B cell (primary cell): ENCODE measurements at places on chromosomes 2 and 18.
A peak's percentile ranks its signal among the peaks of the same experiment; 100 is the strongest.

DNA sequence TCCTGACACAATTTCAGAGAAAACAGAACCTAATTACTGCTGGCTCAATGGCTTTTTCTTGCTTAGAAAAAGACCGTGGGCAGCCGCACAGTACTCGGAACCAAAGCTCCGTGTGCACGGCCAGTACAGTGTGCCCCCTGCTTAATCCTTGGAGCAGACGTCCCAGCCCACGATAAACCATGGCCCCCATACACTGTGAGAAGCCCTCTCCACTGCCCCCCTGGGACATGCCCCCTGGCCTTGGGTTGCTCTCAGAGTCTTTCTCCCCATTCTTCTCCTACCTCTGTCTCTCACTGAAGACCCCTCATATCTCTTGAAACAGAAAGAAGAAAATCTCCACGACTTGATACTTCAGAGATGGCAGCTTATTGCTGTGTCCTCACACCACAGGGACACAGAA, 44.0 kb downstream of the CYP26B1 start:
- no peak for DNase-seq

DNA sequence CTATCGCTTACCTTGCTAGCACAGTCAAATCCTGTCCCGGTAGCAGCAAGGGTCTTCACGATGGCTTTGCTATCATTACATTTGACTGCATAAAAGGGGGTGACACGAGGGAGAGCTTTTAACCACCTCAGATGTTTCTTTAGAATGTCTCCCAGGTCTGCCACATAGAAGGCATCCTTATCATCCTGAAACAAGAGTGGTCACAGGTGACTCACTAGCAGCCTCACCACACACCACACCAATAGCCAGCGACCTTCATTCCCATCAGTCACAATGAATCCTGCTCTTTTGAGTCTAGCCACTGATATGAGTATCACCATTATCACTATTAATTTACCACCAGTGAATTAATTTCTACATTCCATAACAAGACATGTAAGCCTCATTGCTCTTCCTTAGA, 3.7 kb downstream of the ODC1 start:
- DNase-seq: no peak

DNA sequence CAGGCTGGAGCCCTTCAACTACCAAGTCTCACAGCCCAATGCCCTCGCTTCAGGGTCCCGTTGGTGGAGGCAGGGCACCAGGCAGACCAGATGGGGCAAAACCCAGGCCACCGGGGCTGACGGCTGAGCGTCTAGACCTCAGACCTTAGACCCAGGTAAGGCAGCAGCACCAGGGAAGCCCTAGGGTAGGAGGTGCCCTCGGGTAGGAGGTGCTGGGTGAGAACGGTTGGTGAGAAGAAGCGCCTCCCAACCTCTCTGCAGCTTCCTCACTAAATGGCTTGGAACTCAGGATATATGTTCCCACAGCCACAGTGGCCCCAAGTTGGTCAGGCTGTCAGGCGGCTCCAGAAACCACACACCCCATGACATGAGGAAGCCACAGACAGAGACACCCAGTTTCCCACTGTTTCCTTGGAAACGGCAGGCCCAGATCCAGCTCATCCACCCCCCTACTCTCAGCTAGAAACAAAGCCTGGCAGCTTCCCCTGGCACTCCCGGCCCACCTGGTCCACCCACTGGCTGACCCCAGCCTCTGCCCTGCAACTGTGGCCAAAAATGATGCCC, 13.1 kb upstream of the MLPH start:
- DNase-seq: no peak

DNA sequence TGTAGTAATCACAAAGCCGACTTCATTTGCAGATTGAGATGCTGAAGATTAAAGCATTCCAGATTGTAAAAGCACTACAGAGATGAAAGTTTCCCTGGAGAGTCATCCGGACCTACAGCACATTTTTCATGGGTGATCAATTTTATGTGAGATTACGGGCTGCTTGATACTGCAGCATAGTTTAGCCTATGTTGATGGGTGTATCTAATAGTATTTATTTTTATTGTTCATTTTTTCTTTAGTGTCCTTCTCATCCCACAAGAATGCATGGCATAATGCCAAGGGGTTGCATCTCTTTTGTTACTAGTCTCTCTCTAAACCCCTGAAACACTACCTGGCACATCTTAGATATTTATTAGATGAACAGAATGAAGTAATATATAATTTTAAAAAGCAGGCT, 240.4 kb downstream of the MBD2 start:
- DNase-seq: no peak

DNA sequence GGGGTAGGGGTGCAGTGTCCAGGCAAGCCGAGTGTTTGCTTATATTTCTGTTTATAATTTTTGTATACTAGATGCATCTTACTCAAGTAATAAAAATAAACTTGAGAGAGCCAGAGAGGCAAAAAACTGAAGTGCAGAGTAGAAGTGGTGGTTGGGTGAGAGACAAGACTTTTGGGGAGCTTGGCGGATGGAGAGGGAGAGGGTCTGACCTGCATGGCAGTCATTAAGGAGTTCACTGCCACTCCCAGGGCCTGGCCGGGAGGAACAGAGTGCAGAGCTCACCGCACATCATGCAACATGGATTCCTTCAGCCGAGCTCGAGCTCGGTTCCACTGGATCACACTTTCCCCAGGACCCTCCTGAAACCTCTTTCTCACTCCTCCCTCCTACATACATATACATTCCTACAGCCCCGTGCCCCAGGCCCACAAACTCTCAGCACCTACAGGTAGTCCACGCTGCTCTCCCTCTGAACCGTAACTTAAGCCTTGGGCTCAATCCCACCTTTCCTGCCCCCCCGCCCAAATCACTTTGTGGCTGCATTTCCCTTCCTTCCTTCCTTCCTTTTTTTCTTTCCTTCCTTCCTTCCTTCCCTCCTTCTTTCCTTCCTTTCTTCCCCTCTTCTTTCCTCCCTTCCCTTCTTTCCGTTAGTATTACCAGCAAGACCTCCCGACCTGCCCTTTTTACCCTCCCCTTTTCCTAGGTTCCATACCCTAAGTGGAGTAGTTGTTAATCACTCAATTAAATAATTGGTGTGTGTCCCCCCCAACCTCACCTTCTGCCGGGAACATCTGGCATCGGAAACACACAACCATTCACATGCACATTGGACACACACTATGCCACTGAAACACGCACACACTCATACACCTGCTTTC, 37.1 kb upstream of the ATP6V1B1 start:
- peak; percentile 16 for DNase-seq

DNA sequence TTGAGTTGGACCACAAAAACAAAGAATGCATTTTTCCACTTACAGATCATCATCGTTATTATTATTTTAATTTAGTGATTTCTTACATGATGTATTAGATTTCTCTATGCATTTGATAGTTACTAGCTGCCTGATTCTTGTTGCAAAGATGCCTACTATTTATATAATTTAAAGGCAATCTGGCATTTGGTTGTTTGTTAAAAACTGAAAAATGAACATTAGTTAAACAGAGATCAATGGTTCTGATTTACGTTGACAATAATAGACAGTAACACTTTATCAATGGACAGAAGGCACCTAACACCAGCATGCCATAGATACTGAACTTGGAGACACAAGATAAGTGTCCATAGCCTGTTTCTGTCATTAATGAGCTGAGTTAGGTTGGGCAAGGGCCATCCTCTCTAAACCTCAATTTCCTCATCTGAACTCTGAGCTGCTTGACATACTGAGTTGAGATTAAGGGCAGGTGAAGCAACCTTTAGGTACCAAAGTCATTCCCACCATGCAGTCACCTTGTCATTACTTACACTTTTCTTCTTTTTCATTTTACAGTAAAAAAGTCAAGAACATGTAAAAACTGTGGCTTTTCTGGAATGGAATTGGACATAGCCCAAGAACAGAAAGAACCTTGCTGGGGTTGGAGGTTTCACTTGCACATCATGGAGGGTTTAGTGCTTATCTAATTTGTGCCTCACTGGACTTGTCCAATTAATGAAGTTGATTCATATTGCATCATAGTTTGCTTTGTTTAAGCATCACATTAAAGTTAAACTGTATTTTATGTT, 3.1 kb downstream of the CCL20 start:
- no peak for DNase-seq

DNA sequence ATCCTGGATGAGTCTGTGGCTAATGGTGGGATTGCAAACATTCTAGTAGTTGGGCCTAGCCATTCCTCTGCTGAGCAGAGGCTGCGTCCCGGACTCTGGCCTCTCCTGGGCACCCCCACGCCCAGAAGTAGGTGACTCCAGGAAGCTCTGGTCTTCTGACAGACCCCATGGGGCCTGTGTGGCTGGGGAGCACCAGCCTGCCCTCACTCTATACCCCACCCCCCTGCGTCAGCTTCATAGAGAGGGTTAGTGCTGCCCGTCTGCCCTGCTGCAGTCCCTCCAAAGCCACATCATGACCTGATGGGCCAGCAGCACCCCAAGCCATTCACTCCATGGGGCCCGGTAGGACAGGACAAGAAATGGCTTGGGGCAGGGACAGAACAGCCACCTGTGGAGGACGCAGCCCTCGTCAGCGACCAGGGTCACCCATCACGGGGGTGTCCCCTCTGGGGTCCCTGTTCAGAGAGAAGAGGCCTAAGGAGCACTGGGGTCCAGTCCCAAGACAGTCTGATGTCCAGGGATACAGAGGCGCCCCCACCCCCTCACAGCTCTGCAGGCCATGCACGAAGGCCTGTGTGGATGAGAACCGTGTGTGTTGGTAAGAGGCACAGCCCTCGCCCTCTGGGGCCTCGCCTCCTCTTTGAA, 238.3 kb downstream of the ATAD2B start:
- no peak for DNase-seq

- DNase-seq: no peak
These were observed 4.1 kb downstream of the BCL11A start for GRCh38 chr2:60549238-60549927.

DNA sequence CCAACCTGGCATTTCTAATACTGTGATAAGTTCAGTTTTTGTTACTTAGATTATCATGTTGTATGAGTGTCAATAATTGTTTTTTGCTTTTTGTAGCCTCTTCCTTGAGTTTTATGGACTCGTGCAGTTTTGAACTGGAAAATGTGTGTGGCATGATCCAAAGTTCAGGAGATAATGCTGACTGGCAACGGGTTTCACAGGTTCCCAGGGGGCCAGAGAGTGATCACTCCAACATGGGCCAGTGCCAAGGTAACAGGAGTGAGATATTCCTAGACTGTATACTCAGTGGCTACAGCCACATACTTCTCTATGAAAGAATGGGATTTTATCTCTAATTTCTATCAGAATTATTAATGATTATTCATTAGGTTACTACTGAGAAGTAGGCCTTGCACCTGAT, 18.2 kb downstream of the MEP1B start:
- no peak for DNase-seq

DNA sequence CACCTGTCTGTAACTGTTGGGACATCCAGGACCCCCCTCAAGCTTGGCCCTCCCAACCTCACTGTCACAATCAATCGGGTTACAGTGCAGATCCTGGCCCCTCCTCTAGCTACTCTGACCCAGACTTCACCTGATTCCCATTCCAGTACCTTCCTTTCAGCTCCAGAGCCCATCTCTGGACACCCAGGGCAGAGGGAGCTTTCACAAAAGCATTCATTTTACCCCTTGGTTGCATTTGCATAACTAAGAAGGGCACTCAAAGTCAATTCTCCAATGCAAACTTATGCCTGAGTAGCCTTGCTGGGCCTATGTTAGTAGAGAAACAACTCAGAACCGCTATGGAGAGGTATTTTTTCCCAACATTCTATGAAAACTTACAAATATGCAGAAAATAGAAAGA, 7.4 kb downstream of the ZAP70 start:
- no peak for DNase-seq

- DNase-seq: no peak
These were observed 61.0 kb downstream of the PXDN start for GRCh38 chr2:1683297-1683696.

DNA sequence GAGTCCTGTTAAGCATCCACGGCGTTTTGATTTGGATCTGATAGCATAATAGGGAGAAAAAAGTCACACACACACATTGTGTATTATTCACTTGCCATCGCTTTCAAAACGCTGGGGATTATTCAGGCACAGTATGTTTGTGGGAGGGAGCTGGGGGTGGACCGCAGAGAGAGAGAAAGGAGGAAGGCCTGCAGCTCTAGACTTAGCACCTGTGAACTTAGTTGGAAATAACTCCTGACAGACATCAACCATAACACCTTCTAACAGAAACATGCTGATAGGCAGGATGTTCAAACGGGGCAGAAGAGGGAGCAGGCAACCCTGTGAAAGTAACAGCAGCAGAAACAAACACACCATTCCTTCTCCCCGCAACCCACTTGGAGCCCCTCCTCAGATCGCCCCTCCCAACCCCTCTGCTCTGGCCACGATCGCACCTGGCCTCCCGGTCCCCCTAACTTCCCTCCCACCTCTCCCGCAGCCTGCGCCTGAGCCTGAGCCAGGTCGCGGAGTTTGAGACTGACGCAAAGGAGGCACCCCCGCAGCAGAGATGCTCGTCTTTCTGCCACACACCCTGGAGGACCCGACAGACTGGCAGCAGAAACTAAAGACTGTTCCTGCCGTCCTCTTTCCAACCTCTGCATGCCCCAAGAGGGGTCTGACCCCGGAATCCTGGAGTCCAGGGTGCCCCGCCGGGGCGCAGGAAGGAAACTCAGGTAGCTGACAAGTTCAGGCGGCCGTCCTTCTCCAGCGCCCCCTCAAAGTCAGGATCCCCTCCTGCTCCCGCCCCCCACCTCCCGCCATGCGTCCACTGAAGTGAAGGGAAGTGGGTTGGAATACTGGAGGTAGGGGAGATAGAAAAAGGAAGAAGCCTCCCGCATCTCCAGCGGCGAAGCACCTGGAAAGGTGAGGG, 738 bp downstream of the CHST9 start:
- no peak for DNase-seq

DNA sequence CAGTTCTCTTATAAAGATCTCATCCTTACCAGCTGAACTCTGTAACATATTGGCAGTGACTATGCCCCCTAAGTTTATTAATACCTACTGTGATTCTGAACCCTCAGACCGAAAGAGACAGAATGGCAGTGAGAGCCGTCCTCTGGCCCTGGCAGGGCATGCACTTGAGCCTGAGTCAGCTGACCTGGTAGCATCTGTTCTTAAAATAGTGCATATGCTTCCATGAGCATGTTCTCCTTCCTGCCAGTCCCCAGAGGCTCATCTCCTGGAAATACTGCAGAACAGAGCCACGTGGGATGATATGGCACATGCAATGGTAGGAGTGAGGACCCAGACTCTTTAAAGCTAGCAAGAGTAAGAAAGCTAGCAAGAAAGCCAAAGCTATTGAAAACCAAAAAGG, 59.0 kb downstream of the RASGRP3 start:
- no peak for DNase-seq

DNA sequence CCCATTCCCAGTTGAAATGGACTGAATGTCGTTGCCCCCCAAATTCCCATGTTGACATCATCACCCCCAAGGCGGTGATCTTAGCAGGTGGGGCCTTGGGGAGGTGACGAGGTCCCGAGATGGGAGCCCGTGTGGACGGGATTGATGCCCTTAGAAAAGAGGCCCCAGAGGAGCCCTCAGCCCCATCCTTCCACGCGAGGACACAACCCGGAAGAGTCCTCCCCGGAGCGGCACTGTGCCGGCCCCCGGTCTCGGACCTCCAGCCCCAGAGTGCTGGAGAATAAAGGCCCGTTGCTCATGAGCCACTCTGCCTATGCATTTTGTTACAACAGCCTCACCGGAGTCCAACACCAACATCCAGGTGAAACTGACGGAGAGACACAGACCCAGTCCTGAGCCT, 30.4 kb upstream of the SALL3 start:
- DNase-seq: no peak

- peak; percentile 78 for DNase-seq
These were observed 11.9 kb upstream of the MSGN1 start for GRCh38 chr2:17804358-17804757.
